ENCODE measurements at places on chromosomes 7 and 10. TPM values are rescaled to one million over a fixed set of nuclear protein-coding genes. Genes with fewer than 3 reads are reported as not detected.

The MUC12 gene
- 0.37 TPM for total RNA-seq

The PSD gene
- 0.26 TPM for total RNA-seq

The NPFFR1 gene
- under 0.01 TPM for total RNA-seq

The FOXL3 gene
- total RNA-seq, result not detected
